ENCODE measurements at places on chromosomes 7 and 10.

GRCh38 chr10:66844176-66844942 lies 81.5 kb upstream of the LRRTM3 start:
- DNase-seq: no peak

GRCh38 chr10:1128115-1128514 lies 71.9 kb downstream of the WDR37 start:
- DNase-seq: no peak

DNA sequence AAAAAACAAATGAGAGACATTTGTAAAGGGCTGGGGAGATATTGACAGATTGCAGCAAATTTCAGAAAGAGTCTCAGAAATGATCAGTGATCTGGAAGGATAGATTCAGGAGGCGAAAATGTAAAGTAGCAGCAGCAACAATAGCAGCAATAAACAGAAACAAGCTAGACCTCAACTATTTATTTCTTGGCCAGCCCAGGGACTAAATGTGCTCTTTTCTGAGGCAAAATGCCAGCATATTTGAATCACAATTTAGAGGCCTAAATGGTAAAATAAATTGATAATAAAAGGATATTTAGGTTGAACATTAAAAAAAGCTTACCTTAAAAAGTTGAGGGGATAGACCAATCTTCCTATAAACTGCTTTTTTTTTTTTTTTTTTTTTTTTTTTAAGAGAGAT lies 134.6 kb upstream of the ITGB1 start:
- DNase-seq: no peak

DNA sequence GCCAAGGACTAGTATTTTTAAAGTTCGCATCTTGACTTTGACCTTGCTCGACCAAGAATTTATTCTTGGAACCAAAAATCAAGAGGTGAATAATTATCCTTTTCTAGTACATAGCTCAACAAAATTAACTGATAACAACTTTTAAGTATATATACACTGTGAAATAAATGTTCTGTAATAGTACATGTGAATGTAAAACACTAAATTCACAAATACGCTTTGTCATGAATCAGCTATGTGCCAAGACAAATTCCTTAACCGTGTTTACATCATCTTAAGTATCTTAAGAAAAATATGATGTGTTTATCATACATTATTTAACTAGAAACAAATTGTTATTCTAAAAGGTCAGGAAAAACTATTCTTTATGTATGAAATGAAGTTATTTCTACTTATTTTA lies 83.3 kb downstream of the CUL2 start:
- DNase-seq: no peak

DNA sequence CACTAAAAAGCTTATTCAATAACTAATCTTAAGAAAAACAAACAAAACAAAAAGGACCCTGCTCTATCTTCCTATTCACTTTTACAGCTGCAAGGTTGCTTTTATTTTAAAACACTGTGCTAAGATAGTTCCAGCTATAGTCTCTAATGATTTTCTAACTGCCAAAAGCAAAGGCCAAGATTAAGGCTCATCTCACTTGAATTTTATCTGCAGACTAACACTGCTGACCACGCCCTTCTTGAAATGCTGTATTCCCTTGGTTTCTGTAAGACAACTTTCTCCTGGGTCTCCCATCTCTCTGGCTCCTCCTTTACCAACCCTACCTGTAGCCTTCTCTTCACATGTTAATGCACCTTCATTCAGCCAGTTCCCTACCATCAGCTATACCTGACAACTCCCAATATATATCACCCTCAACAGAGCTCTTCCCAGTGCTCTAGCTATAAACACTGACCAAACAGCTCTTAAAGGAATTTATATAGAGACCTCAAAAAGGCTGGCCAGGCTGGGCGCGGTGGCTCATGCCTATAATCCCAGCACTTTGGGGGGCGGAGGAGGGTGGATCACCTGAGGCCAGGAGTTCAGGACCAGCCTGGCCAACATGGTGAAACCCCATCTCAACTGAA lies 11.7 kb downstream of the SRPK2 start:
- DNase-seq: no peak

DNA sequence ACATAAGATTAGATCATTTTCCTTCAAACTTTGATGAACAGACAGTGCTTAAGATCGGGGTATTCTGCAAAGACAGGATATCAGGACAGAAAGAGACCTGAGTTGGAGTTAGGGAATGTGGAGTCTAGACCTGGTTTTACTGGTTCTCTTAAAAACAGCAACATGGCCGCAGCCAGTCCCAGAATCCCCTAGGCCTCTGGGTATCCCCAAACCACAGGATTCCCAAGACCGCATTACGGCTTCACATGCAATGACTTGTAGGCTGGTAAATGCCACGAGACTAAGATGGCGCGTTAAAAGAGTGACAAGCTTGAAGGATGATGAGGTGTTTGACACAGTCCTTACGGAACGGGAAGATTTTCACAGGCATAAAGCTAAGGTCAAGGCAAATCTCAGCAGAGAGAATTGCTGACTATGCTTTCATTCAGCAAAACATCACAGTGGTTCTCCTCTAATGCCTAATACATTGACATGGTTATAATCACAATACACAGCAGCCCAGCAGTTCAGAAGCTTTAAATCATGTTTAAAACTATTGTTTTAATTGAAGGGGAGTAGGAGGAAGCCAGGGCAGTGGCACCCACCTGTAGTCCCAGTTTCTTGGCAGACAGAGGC lies 32.9 kb downstream of the MPP7 start:
- no peak for DNase-seq

GRCh38 chr10:55979203-55979602 lies 381.9 kb downstream of the ZWINT start:
- no peak for DNase-seq

GRCh38 chr7:22052674-22053365 lies 107.1 kb upstream of the CDCA7L start:
- DNase-seq: no peak

DNA sequence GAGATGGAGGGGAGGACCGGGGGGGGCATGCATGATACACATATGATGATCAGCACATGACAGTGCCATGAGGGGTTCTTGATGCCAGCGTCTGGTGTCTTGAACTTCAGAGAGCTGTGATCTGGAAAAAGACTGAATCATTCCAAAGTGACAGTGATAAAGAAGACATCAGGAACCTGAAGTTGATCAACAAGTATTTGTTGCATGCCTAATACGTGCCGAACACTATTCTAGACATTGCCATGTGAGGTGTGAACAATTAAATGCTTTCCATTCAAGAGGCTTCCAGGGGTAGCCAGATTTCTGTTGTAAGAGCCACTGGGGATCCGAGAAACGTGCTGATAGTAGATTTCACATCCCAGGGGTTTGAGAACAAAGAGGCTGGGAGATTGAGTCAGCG lies 6.2 kb downstream of the MCM10 start:
- no peak for DNase-seq

- no peak for DNase-seq
These were observed 56.6 kb downstream of the TWIST1 start for GRCh38 chr7:19060761-19061259.

DNA sequence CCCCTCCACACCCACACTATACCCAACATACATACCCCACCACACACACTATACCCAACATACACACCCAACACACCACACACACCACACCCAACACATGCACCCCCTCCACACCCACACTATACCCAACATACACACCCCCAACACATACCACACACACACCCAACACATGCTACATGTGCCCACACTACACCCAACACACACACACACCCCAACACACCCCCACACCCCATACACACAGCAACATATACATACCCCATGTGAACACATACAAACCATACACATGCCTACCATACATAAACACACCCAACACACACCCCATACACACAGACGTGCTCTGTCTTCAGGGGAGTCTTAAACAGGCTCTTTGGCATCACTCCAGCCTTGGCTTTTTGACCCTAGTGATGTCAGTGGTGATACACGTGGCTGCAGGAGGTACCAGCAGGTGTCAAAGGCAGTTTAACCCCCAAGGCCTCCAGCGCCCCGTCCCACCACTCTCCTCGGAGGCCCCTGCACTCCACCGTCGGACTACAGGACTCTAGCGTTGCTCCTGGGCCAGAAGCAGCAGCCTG lies 73.4 kb downstream of the HIPK2 start:
- no peak for DNase-seq

- DNase-seq: no peak
These were observed 178.2 kb downstream of the TRIL start for GRCh38 chr7:28779954-28780353.

DNA sequence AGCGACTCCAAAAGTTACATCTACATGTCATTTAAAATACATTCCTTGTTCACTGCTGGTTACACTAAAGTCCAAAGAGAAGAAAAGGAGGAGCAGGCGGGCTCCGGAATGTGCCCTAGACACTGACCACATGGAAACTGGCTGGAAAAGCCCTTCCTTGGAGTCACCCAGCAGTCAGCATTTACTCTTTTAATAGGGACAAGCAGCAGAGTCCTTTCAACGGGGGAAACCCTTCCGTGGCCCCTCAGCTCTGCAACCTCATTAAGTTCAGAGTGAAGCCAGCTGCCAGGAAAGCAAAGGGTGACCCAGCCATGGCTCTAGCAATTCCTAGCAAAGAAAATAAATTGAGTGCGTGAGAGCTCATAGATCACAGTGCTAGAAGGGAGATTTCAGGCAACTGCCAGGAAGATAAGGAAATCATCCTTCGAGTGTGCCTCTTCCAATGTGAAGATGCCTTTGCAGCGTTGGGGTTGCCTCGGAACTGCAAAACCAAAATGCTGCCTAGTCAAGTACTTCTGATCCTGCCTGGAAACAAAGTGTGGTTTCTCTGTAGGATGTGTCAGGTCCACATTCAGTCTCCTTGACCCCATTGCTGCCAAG lies 101.6 kb downstream of the SORBS1 start:
- no peak for DNase-seq

DNA sequence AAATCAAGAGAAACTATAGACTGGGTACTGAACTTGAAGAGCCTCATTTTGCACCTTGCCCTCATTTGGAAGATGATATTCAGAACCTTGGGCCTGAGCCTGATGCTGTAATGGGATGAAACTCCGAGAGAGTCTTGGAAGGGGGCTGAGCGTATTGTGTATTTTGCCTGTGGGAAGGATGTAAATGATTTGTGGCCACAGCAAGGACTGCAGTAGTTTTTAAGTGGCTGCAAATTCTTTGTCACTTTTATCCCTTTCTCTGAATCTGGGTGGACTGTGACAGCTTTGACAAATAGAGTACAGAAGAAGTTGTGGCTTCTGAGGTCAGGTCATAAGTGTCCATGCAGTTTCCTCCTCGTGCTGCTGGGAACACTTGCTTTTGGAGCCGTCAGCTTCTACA lies 221.2 kb downstream of the ADRA2A start:
- DNase-seq: no peak

GRCh38 chr7:22601812-22602565 lies 102.0 kb upstream of the STEAP1B start:
- DNase-seq: no peak

- DNase-seq: no peak
These were observed 100.9 kb upstream of the TAS2R16 start for GRCh38 chr7:123096434-123096833.

DNA sequence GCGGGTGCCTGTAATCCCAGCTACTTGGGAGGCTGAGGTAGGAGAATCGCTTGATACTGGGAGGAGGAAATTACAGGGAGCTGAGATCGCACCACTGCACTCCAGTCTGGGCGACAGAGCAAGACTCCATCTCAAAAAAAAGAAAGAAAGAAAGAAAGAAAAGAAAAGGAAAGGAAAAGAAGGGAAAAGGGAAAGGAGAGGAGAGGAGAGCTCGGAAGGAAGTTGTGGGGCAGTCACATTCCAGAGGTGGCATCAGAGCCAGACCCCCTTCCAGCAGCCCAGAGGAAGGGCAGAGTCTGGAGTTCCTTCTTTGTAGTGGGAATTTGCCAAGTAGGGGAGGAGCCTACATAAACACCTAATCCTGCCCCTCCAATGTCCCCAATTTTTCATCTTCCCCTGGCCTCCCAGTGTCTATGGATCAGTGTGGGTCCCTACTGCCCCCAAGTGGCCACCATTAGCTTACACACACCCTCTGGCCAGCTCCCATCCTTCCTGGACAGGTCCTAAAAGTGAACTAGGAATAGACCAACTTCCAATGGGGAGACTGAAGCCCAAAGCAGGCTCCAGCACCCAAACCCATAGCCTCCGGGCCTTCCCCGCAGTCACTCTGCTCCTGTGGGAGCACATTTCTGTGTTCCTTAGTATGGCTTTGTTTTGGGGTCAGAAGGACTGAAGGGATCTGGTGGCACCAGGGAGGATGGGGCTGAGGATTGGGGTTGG lies 39.6 kb upstream of the HSPB1 start:
- DNase-seq: no peak

DNA sequence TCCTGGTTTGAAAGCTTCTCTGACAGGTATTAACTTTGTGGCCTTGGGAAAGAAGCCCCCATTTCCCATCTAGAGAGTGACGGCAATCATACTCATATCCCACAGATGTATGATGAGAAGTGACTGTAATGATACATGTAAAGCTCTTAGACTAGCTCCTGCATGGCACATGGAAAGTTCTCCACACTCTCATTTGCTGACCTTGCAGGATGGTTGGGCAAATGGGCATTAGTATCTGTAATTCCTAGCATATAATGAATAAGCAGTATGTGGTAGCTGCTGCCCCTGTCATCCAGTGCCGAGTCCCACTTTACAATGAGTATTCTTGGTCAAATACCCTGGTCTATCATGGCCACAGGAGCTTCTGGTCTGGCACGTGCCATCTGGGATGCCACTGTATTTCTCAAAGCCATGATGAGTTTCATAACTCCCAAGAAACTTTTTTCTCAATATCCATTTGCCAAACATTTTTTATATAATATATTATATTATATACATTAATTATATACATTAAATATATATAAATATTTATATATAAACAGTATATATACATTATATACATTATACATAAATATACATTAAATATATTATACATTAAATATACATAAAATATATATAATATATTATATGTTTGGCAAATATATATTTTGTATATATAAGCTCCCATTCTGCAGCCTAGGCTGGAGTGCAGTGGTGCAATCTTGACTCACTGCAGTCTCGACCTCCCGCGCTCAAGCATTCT lies 106.5 kb upstream of the FZD1 start:
- DNase-seq: no peak

GRCh38 chr10:120861178-120861855 lies 10.2 kb downstream of the WDR11 start:
- no peak for DNase-seq

DNA sequence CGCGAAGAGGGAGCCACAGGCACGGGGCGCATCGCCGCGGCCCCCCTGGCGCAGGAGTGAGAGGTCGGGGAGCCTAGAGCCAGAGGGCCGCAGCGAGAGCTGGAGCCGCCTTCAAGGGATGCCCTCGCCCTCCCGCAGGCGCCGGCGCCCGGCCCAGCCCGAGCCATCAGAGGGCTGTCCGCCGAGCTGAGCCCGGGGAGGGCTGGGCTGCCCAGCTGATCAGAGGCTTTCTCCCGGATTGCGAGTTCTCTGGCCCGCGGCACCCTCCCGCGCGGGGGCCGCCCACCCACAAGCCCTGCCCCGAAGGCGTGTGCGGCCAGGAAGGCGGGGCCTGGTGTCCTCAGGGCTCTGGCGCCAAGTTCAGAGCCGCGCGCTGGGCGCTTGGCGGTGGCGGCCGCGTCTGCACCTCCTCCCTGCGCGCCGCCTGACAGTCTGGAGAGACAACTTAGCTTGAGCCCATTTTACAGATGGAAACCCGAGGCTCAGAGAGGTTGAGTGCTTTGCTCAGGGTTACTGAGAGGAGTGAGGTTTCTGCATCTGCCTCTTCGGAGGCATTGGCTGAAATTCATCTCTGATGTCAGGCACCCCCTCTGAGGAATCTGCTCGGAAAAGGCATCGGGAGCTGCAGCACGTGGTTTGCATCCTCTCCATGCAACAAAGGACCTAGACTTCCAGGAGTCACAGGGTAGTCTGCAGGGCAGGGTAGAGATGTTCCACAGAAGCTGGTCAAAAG lies 3.8 kb upstream of the ANTXRL start:
- peak; percentile 71 for DNase-seq
